Stimulated activated CD8-positive, alpha-beta memory T cell treated with anti-CD3 and anti-CD28 coated beads, Interleukin-4, amount 100 ng/mL, for 1 hour (primary cell): ENCODE measurements at places on chromosomes 5 and 9.

GRCh38 chr9:16316456-16316855 is 554.0 kb downstream of the BNC2 start:
- DNase-seq = no peak

GRCh38 chr9:107439991-107440456 is 49.5 kb downstream of the KLF4 start:
- DNase-seq = no peak

GRCh38 chr5:13019729-13020128 is 924.8 kb downstream of the DNAH5 start:
- no peak for DNase-seq

GRCh38 chr5:177409043-177409801 is at the start of gene F12:
Gene F12, minus strand, starts transcription at chr5:177409564. Its CDS starts 37 bp downstream, at chr5:177409527.
- no peak for DNase-seq

DNA sequence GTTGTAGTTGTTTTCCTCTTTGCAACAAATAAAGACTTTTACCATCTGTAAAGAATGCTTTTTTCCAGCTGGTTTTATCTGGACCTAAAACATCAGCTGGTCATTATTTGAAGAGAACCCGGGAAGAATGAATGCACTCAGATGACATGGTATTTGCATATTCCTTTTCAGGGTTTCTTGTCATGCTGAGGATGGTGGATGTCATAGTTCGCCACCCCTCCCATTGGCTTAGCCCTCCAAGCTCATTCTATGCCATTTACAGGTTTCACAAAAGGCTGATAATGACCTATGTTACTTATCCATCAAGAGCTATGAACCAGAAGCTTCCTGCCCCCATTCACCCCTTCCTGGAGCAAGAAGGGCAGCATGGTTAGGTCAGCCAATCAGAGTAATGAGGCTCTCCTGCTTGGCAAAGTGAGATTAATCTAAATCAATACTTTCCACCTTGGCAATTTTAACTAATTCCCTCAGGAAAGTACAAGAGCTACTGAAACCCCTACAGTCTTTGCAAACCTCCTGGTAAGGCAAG is 440.5 kb upstream of the TLE4 start:
- DNase-seq = no peak

GRCh38 chr9:130997925-130998596 is 10.9 kb upstream of the LAMC3 start:
- no peak for DNase-seq

DNA sequence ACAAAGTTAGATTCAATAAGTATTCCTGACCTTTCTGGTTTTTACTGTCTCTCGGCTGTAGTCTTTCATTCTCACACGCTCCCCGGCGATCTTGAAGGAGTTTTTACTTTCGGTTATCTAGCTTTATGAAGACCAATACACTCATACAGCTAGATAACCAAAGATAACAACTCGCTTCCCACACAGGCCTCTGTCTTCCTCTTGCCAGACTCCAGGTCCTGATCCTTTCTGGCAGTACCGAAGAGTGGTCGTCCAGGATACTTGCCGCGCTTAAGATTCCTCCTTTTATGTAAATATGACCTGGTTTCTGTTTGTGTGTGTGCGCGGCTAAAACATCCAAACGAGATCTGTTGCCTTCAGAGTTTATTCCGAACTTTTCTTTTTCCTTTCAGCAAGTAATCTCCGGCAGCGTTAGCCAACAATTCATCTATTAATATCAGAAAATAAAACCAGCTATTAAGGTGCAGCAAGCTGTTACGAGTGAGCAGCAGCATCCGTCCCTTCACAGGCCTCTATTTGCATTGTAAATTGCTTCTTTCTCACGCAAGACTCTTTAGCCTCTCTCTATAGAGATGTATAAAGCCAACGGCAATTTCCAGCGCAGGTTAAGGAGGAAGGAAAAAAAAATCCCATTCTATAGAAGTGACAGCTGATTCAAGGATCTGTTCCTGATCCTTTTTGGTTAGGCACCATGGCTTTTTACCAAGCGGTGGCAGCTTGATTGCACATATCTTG is 216.1 kb downstream of the MEF2C start:
- no peak for DNase-seq

- no peak for DNase-seq
Observed at GRCh38 chr9:81759680-81760215, 70.4 kb upstream of the TLE1 start.

GRCh38 chr9:81468084-81468595 is 221.2 kb downstream of the TLE1 start:
- DNase-seq = no peak

GRCh38 chr9:131546336-131547084 is 1.2 kb downstream of the PRRT1B start:
- DNase-seq = no peak
